ENCODE measurements at places on chromosomes 4 and X.

GRCh38 chr4:126124818-126125217 is 810.1 kb downstream of the FAT4 start:
- DNase-seq, result no peak

DNA sequence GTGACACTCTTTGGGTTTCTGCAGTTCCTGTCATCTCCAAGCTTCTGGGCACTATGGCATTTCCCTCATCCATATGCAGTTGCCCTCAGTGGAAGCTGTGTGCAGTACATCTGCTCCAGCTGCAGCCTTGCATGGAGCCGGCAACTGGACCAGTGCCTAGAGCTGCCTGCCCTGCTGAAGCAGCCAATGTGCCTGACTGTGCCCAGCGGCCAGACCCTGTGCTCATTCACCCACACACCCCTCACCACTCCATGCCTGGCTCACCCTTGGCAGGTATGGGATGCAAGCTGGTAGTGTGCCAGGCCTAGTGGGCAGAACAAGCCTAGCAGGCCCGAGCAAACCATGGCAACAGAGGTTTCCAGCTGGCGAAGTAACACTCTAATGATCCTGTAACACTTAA is 370.8 kb downstream of the FSTL5 start:
- no peak for DNase-seq

- DNase-seq, result no peak
Measured at GRCh38 chrX:103099691-103100090, 6.7 kb upstream of the NXF3 start.

DNA sequence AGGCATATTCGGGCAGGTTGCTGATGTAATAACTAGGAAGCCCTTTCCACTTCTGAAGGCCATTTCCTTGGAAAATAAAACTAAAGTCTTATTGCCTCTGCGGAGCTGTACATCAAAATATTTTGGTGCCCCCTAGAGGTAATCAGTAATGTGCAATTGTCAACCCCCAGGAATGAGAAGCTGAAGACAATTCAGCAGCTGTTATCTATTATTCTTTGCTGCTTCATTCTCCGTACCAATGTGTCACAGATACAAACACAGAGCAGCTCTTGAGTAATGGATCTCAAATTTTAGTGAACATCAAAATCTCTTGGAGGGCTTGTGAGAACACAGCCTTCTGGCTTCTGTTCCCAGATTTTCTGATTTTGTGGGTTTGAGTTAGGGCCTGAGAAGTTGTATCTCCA is 3.5 kb upstream of the SLIT2 start:
- peak; percentile 69 for DNase-seq

DNA sequence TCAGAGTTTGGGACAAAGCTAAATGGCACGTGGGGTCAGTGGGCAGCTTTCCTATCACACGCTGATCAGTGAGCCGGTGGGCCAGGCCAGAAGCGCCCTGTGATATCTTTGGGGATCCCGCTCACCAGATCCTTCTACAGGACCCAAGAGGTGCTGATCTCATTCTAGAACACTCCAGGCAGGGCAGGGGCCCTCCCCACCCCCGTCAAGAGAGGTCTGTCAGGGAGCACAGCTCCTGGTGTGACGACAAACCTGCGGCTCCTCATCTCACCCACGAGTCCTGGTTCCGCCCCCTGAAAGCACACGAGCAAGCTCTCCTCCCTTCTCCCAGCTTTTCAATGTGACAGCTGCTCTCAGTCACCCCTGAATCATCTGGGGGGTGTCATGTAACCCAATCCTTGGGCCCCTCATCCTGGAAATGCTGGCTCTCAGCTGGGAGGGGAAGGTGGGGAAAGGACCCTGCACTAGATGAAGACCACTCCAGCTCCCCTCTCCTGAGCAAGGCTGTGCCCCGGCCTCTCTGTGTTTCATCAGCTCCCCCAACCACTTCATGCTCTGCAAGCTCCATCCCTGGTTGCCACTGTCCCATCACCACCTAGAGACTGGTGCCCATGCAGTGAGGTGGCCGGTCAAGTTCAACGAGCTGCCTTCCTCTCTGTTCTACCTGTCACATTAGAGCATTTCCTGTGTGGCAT is 4.6 kb downstream of the HCFC1 start:
- no peak for DNase-seq

DNA sequence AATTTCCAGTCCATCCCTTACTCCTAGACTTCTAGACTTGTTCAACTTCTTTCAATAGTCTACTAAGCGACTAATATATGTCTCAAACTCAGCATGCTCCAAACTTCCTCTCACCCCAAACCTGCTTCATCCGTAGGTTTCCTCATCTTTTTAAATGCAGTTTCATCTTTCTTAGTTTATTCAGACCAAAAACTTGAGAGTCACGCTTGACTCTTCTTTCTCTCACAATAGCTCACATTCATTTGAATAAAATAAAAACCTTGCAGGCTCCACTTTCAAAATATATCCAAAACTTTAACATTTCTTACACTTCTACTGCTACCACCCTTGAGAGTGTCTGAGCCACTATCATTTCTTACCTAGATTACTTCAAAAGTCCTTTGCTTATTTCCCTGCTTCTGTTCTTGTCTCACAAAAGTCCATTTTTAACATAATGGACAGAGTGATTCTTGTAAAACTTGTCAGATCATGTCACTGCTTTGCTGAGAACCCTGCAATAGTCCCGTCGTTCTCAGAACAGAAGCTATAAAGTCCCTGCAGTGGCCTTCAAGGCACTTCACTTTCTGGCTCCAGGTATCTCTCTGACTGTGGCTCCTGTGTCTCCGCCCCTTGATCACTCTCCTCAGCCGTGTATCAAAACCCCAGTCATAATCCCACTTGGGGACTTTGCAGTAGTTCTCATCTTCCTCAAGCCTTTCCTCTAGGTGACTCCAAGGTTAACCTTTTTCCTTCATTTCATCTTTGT is 167.6 kb downstream of the ARHGAP24 start:
- DNase-seq, result no peak

DNA sequence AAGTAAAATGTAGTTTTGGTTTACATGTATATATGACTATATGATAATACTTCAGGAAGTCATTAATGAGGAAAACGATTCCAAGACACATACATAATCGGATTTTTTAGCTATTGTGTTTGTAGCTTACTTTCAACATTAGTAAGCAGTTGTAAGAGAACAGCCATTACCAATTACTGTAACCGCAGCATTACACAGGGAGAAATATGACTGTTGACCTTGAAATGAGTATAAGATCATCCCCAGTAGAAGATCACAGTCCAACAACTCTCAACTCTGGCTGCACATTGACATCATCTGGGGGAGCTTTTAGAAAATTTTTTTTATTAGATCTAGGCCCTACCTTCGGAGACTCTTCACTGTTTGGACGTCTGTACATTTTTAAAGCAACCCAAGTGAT is 762.0 kb upstream of the MAGEB2 start:
- DNase-seq, result no peak

DNA sequence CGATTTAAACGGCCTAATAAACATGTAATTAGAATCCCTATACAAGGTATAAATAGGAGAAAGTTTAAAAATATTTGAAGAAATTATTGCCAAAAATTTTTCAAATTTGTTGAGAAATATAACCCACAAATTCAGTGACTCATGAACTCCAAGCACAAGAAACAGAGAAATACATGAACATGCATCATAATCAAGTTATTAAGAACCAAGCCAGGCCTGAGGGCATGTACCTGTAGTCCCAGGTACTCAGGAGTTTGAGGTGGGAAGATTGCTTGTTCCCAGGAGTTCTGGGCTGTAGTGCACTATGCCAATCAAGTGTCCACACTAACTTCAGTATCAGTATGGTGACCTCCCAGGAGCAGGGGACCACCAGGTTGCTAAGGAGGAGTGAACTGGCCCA is 341.9 kb downstream of the CAMK2D start:
- DNase-seq, result no peak

DNA sequence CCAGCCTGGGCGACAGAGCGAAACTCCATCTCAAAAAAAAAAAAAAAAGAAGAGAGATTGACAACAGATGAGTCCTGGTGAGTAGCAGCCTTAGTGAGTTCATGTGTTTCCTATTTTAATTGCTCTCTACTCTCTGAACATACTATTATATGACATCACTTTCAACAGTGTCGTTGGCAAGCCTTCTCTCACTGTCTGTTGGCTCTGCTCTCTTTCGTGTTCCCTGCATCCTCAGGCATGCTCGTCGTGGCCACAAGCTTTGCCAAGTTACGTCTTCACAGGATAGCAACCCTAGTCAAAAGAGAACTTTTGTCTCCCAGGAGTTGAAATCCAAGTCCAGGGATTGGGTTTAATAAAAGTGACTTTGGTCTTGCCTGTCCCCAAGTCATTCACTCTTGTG is 117.1 kb upstream of the EGFL6 start:
- no peak for DNase-seq

DNA sequence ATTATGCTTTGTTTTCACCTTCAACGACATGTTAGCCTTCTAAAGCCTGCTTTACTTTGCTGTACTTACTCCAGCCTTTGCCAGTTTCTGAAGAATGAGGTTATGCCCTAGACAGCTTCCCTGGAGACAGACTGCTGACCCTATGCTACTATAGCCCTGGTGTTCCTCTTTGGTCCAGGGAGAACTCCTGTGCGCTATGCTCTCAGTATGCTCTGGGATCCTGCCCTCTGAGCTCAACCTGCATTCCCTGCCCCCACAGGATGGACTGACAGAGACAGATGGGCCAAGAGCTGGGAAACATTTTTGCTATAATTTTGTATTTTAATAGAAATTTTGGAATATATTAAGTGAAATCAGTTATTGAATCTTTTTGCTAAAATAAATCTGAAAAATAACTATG is 425.9 kb downstream of the TMA16 start:
- DNase-seq, result no peak

GRCh38 chrX:133658293-133658911 is 243.1 kb upstream of the GPC4 start:
- no peak for DNase-seq

DNA sequence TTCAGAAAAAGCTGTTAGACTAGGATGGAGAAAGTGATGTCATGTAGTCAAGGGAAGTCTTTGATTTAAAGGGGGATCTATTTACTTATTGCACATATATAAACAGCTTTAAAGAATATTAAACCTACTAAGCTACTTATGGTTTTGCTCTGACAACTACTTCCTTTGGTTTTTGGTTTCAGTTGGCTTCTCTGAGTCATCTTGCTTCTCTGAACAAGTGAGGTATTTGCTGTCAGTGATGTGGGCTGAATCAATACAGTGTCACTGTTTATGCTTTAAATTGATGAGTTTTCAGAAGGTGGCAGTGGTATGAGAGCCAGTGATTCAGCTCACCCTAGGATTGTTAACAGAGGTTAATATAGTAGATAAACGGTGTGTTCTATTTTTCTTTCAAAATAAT is 75.1 kb downstream of the CEP44 start:
- no peak for DNase-seq

- peak; percentile 37 for DNase-seq
Measured at GRCh38 chrX:15853586-15854079, 980 bp downstream of the AP1S2 start.

DNA sequence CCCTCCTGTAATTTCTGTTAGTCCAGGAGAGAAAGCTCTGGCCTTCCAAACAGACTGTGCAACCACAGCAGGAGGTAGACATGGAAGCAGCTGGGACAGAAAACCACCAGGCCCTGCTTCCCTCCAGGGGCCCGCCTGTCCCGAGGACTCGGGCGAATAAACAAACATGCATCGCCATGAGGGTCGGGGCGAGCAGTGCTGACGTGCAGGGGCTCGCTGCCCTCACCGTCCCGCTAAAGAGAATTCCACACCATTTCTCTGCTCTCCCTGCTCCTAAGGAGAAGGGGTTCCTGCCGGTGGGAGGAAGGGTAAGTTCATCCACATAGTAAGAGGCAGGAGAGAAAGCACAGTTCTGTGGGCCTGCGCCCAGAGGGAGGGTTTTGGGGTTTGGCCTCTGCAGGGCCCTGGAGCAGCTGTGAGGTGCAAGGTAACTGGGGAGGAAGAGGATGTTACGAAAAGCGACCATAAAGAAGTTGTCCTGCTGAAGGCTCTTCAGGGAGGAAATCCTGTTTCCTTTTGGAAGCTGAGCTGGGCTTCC is 54.9 kb downstream of the WFS1 start:
- no peak for DNase-seq

DNA sequence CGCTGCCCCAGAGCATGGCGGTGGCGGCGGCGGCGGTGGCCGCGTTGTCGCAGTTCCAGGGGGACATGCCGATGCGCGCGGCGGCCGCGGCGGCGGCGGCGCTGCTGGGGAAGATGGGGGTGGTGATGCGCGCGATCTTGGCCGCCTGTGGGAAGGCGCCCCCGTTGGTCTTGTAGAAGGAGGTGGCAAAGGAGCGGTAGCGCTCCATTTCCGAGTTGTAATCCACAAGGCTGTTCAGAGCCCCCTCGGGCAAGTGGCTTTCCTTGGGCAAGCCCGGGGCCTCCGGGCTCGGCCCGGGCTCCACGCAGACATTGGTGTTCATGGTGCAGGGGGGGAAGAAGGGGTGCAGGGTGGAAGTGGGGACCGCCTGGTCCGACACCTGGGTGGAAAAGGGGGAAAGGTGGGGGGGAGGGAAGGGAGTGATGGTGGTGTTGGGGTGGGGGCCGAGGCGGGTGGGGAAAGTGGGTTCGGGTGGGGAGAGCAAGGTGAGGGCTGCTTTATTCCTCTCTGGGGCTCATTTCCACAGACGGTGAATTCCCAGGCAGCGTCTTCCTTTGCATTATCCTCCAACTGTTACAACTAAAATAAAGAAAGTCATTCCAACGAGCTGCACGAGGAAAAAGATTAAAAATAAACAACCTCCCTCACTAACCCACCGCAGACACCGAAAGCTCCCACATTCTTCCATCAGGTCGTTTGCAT is 3.1 kb downstream of the CXXC4 start:
- peak; percentile 42 for DNase-seq

GRCh38 chrX:96688789-96689188 is 4.1 kb downstream of the DIAPH2 start:
- DNase-seq, result no peak

DNA sequence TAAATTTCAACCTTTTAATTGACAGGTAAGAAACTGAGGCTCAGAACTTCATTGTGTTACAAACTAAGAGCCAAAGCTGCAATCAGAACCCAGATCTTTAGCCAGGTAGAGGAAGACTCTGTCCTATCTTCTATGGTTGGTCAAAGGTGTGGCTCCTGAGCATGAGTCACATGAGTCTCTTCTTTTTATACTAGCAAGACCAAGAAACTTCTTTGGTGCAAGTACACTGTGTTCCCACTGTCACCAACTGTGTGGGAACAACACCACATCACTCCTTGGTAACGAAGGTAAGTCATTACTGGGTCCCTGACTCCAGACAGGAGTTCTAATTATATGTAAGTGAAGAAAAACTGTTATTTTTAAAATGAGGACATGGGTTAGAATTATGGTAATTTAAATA is 290.1 kb downstream of the INPP4B start:
- DNase-seq, result no peak

GRCh38 chrX:110414679-110415439 is 56.2 kb downstream of the RTL9 start:
- no peak for DNase-seq

- peak; percentile 89 for DNase-seq
Measured at GRCh38 chr4:138890891-138891570, 124.5 kb upstream of the NOCT start.

DNA sequence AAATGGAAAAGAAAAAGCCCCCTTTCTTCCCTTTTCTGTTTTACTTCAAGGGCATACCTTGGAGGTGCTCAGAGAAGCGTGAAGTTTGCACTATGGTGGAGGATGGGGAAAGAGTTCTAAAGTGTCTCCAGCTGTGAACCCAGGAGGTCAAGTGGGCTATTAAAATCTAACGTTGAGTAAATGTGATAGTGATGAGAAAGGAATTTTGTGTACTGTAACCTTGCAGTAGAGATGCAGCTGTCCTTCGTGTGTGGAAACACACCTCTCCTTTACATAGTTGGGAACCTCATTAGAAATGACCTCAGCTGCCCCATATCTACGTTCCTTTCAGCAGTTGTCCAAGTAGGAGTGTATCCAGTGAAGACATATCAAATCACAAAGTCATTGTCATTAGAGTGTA is 26.5 kb downstream of the ADH5 start:
- peak; percentile 35 for DNase-seq

All from NCI-H1092 treated with DMSO at 0.1 percent for 48 hours (cell line).